ENCODE measurements at places on chromosomes 11 and 22. TPM values are rescaled to one million over a fixed set of nuclear protein-coding genes. Genes with fewer than 3 reads are reported as not detected.
A peak's percentile ranks its signal among the peaks of the same experiment; 100 is the strongest.

DNA sequence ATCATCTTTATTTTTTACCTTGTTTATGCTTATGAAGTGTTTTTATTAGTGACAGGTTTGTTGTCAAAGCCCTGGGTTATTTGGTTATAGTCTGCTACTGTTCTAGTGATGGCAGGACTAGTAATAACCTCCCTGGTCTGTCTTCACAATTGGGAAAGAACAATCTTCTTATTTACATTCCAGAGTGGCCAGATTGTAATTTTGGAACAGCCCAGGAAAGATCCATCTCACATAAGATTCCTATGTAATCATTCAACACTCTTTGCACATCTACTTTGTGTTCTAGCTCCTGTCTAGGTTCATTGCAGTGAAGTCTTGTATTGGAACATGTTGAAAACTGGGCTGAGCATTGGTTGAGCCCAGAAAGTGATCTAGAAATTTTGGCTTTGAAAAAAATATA is 63.8 kb downstream of the CYB5R2 start:
- no peak overlapping the region for H3K27ac ChIP-seq
- H3K27me3 ChIP-seq, result no peaks in the 10 kb centered on the region
- H3K36me3 ChIP-seq, result no peaks in the 10 kb centered on the region
- peaks cover 5% of the 10 kb centered on the region for H3K4me1 ChIP-seq

Gene UCP3
- total RNA-seq, result 0.85 TPM

- peaks cover 4% of the 10 kb centered on the region for H3K36me3 ChIP-seq
- DNase-seq, result no peak
- no peak overlapping the region for H3K27ac ChIP-seq
- H3K4me3 ChIP-seq, result no peak overlapping the region
- H3K4me1 ChIP-seq, result no peaks in the 10 kb centered on the region
Observed at GRCh38 chr11:107876141-107876540, 17.6 kb upstream of the SLC35F2 start.

DNA sequence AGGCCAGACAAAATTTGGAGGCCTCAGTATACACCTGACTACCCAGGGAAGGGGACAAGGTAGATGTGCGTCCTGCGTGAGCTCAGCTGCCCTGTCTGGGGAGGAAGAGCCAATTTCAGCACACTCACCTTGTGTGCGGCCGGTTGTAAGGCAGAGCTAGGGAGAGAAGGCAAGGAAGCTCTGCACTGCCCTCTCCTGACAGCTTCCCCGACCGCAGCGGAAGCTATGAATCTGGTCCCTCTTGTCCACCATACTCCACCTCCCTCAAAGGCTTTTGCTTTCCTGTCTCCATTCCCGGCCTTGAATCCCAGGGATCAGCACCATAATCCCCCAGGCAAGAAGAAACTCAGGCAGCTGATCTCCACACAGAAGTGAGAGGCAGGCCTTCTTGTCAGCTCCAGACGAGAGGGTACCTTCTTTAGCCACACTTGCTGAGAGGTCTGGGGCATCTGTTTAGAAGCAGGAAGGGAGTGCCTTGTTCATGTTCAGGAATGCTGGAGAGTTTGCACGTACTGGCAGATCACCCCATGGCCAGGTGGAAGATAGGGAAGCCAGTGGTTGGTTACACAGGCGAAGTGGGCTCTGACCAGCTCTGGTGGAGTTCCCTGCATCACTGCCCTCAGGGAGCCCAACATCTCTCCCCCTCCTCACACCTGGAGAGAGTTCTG is 62.5 kb downstream of the FEZ1 start:
- H3K27me3 ChIP-seq, result no peaks in the 10 kb centered on the region
- H3K4me3 ChIP-seq, result no peak overlapping the region
- no peaks in the 10 kb centered on the region for H3K36me3 ChIP-seq
- DNase-seq, result peak; percentile 87
- peaks cover 5% of the 10 kb centered on the region for H3K4me1 ChIP-seq

Gene OR5P2
- not detected for total RNA-seq

DNA sequence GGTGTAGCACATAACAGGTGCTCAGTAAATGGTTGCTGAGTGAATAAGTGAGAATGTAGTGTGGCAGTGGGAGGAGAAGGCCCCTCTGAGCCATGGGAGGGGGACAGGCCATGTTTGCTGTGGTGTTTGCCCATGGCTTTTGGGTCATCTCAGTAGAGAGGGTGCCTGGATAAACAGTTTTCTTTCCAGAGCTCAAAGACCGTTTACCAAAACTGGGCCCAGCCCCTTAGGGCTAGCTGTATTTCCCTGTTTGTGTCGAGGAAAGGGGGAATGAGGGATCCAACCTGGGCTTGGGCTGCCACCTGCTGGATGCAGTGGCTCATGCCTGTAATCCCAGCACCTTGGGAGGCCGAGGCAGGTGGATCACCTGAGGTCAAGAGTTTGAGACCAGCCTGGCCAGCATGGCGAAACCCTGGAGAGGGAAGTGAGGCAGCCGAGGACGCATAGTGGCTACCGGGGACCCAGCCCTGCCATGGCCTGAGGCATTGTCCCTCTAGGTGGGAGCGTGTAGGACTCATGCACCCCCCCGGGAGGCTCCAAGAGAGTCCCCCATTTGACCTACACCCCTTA is 8.7 kb upstream of the LTO1 start:
- no peaks in the 10 kb centered on the region for H3K36me3 ChIP-seq
- DNase-seq, result peak; percentile 73
- no peaks in the 10 kb centered on the region for H3K27me3 ChIP-seq
- no peak overlapping the region for H3K27ac ChIP-seq
- H3K4me1 ChIP-seq, result no peaks in the 10 kb centered on the region

- H3K4me3 ChIP-seq, result no peak overlapping the region
- H3K36me3 ChIP-seq, result no peaks in the 10 kb centered on the region
- no peaks in the 10 kb centered on the region for H3K4me1 ChIP-seq
- no peak for DNase-seq
- no peak overlapping the region for H3K27ac ChIP-seq
- H3K27me3 ChIP-seq, result no peaks in the 10 kb centered on the region
Observed at GRCh38 chr11:1618231-1618630, 3.7 kb downstream of the KRTAP5-4 start.

GRCh38 chr11:15453211-15453765 is 338.6 kb downstream of the INSC start:
- no peak overlapping the region for H3K27ac ChIP-seq
- H3K4me3 ChIP-seq, result no peak overlapping the region
- no peaks in the 10 kb centered on the region for H3K27me3 ChIP-seq
- H3K4me1 ChIP-seq, result no peaks in the 10 kb centered on the region
- DNase-seq, result no peak
- peaks cover 3% of the 10 kb centered on the region for H3K36me3 ChIP-seq

Gene MYOD1
- not detected for total RNA-seq

DNA sequence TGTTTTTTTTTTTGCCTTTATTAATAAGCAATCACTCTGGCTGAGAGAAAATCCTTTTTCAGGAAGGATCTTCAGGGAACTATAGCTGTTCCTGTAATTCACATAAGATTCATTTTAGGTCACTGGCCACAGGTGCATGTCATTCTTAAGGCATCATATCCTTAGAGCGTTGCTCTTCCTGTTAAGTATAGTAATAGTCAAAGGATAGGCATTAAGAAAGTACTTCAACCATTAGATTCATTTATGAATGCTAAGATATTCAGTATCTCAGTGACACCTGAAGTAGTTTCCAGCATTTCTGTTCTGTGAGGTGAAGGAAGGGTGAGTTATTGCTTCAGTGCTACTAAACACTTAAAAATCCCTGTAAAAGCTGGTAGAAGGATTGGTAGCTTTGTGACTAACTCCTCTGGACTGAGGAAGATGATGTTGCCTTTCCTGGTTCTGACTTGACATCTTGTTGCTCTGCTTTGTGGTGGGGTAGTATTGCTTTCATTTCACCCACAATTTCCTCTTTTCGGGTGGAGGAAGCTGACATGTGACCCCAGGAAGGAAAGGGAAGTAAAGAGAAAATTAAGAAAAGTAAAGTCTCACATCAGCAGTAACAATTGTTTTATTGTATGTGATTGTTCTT is 34.7 kb downstream of the RNF169 start:
- no peak overlapping the region for H3K4me3 ChIP-seq
- no peaks in the 10 kb centered on the region for H3K36me3 ChIP-seq
- H3K27me3 ChIP-seq, result no peaks in the 10 kb centered on the region

Gene MMP27
- total RNA-seq, result not detected

- H3K27me3 ChIP-seq, result peaks cover 38% of the 10 kb centered on the region
- DNase-seq, result peak; percentile 97
- H3K27ac ChIP-seq, result no peak overlapping the region
- peaks cover 33% of the 10 kb centered on the region for H3K36me3 ChIP-seq
- H3K4me1 ChIP-seq, result peaks cover 5% of the 10 kb centered on the region
- H3K4me3 ChIP-seq, result no peak overlapping the region
Observed at GRCh38 chr11:72238040-72238450, 5.9 kb downstream of the PHOX2A start.

DNA sequence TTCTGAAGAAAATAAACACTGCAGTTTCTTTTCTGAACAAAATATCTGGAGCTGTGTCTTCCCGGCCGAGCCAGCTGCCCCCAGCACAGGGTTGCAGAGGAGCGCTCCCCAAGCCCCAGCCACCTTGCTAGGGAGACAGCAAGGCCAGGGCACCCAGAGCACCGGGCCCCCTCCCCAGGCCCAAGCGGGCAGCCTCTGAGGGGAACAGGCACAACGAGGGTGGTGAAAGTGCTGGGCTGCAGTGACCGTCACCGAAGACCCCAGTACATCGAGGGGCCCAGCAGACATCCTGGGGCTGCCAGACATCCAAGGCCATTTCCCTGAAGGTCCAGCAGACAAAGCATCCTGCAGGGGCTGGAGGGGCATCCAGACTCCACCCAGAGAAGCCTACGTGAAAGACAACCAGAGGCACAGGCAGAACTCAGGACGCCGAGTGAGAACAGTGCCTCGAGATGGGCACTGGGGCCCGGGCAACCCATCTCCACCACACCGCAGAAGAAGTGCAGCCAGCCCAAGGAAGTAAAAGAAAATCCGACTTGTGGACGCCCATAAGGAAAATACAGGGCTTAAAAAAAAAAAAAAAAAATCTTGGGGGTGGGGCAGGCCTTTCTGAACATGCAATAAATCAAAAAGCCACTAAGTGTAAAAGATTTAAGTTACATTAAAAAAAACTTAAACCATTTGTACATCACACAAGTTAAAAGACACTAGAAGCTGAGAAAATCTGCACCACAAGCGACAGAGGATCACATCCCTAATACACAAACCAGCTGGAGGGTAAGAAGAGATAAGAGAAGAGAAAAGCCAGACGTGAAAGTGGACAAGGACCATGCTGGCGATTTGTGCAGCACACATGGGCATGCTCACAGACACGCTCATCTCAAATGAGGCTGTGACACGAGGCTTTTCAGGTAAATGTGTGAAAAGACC is 36.0 kb upstream of the COMT start:
- no peaks in the 10 kb centered on the region for H3K27me3 ChIP-seq
- no peak overlapping the region for H3K27ac ChIP-seq
- no peaks in the 10 kb centered on the region for H3K4me1 ChIP-seq
- H3K4me3 ChIP-seq, result no peak overlapping the region
- H3K36me3 ChIP-seq, result no peaks in the 10 kb centered on the region

Gene HEPACAM
- not detected for total RNA-seq

Gene AMPD3
- 5.9 TPM for total RNA-seq

DNA sequence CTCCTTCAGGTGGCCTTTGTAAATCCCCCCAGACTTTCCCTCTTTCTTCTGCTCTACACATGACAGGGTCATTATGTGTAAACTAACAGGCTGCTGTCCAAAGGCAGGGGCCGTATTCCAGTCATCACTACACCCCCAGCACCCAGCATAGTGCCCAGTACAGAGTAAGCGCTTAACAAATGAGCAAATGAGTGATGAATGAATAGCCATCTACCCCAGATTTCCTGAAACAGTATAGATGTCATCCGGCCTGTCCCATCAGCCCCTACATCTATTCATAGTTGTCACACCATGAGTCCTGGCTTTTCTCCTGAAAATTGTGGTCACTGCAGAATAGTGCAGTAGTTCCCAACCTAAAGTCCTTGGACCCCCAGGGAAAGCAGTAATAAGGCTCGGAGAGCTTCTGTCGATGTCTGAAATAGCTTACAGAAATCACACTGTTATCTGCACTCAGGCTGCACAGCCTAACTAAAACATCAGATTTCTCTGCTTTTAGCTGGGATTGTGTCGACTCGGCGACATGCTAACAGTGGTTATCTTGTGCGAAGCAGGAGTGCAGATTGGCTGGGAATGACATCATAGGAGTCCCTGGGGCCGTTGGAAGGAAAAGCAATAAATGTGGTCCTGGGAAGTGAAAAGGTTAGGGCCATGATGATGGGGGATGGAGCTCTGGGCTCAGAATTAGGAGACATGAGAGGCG is 143.8 kb upstream of the NECTIN1 start:
- no peaks in the 10 kb centered on the region for H3K4me1 ChIP-seq
- no peak overlapping the region for H3K27ac ChIP-seq
- no peak overlapping the region for H3K4me3 ChIP-seq
- no peak for DNase-seq
- H3K36me3 ChIP-seq, result no peaks in the 10 kb centered on the region

Gene SHANK3
- 8.4 TPM for total RNA-seq

Gene TSSK2
- total RNA-seq, result not detected

GRCh38 chr11:79092791-79093353 is 348.0 kb downstream of the TENM4 start:
- no peaks in the 10 kb centered on the region for H3K36me3 ChIP-seq
- no peak overlapping the region for H3K4me3 ChIP-seq
- no peak overlapping the region for H3K27ac ChIP-seq

Gene WNT7B
- 0.09 TPM for total RNA-seq

DNA sequence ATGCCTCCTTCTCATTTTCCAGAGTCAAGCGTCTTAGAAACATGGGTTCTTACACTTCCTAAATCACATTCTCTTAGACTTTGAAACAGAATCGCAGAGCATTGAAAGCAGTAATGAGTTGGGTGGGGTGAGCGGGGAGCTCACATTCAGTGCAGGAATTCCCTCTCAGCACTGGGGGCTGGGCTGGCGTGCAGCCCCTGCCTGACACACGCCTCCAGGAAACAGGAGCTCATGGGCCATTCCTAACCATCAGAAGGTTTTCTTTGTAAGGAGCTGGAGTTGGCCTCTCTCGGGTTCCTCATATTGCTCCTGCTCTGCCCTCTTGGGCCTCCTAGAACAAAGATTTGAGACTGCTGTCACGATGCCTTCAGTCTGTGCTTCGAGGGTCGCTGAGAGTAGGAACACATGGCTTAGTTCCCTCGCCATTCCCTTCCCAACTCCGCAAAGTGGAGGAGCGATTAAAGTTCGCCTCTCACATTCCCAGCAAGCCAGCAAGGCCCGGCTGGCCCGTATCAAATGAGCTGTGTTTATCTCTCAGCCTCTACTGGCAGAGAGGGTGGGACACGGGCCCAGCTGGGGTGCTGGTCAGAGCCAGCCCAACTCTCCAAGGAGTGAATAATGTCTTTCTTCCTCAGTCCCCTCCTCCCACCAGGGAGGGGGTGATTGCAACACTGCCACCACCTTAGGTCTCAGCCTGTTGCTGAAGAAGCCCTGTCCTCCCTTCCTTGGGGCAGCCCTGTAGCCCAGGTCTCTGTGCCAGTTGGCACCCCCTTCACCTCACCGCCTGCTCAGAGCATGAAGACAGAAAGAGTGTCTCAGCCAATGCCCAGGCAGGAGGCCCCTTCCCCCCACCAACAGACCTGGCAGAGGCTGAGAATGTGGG is 10.4 kb downstream of the CHRDL2 start:
- no peak overlapping the region for H3K4me3 ChIP-seq
- no peaks in the 10 kb centered on the region for H3K36me3 ChIP-seq
- DNase-seq, result no peak
- H3K4me1 ChIP-seq, result peaks cover 3% of the 10 kb centered on the region
- H3K27ac ChIP-seq, result no peak overlapping the region

Gene CD3E
- total RNA-seq, result not detected

DNA sequence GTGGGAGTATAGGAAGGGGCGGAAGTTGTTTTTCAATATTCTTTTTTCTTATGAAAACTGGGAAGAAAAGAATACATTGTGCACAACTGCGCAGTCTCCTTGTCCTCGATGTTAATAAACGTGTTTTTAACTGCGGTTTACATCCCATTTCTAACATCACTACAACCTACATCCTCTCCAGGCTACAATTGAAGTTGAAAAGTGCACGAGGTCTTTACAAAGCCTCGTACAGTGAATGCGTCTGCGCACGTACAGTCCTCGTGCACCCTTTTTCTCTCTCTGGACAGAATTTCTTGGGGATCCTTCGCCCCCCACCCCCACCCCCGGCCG is 102.4 kb downstream of the WT1 start:
- H3K4me3 ChIP-seq, result peak overlapping the region; percentile 75
- no peak for DNase-seq
